ENCODE measurements at places on chromosomes 1 and 21.
A peak's percentile ranks its signal among the peaks of the same experiment; 100 is the strongest.

GRCh38 chr1:53342735-53343470 is 15.0 kb upstream of the LRP8 start:
- DNase-seq: no peak

DNA sequence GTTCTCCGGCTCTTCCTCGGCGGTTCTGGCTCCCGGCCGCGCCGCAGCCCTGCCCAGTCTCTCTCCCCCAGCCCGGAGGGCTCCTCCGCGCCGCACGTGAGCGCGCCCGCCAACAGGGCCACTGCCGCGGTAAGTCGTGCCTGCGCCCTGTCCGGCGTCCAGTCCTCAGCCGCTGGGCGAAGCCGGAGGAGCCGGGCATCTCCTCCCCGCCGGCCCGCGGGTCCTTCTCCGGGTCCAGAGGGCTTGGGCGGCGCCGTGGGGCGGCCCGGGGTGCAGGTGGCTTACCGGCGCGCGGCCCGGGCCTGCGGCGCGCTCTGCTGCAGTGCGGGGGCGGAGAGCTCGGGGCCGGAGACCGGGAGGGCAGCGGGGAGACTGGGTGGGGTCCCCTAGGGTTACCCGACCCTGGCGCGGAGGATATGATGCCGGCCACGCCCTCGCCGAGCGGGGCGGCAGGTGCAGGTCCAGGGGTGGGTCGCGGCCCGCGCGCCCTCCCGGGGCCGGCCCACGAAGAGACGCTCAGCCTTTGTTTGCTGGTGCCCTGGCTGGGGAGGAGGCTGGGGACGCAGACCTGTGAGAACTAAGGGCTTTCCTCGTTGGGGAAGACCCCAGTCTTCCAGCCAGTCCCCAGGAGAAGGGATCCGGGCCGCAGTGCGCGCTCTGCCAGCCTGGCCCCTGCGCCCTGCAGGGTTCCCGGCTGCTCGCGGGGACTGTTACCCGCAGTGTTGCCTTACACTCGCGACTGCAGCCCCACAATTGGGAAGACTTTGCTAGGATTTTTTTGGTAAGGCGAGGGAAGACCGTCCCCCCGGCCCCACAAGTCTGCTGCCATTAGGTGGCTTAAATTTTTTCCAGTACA is at the start of gene DOP1B:
Gene DOP1B, plus strand, starts transcription at position 10 of the 856 bp plus-strand sequence. CDS start 7,910 bp downstream, outside the sequence.
- no peak for DNase-seq

GRCh38 chr1:208165659-208166058 is 78.5 kb downstream of the PLXNA2 start:
- no peak for DNase-seq

DNA sequence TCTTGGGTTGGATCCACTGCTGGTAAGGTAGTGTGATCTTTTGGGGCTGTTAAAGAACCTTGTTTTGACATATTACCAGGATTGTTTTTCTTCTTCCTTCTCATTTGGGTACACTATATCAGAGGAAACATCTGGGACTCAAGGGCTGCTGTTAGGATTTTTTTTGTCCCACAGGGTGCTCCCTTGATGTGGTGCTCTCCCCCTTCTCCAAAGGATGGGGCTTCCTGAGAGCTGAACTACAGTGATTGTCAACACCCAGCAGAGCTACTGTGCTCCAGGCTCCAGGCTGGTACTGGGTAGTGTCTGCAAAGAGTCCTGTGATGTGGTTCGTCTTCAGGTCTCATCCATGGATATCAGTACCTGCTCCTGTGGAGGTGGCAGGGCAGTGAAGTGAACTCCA is 20.6 kb downstream of the IFI16 start:
- DNase-seq: no peak

- no peak for DNase-seq
Measured at GRCh38 chr1:219871427-219872057, 56.8 kb downstream of the SLC30A10 start.

GRCh38 chr1:205484985-205485967 is 19.2 kb upstream of the CDK18 start:
- peak; percentile 20 for DNase-seq

- DNase-seq: no peak
Measured at GRCh38 chr1:169487561-169487960, 1.8 kb upstream of the SLC19A2 start.

GRCh38 chr1:31812158-31812829 is 3.5 kb downstream of the SPOCD1 start:
- no peak for DNase-seq

- no peak for DNase-seq
Measured at GRCh38 chr1:39091845-39092645, 65.9 kb downstream of the NDUFS5 start.

- no peak for DNase-seq
Measured at GRCh38 chr1:211653293-211653692, 22.1 kb downstream of the NEK2 start.

GRCh38 chr1:152343006-152343405 is 16.8 kb downstream of the FLG2 start:
- DNase-seq: no peak

DNA sequence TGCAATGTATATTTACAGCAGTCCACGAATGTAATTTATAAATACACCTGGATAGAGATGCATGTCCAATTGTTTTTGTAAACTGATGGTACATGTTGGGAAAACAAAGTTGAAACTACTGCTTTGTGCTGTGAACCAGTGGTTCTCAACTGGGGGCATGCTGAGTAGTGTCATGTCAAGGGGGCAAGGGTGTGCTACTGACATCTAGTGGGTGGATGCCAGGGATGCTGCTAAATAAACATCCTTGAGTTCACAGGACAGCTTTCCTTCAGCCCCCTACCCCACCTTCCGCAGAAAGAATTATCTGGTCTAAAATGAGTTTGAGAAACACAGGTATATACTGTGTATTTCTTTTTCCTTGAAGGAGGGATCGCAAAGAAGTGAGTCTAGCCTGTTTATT is 95.9 kb downstream of the RASAL2 start:
- DNase-seq: no peak

- no peak for DNase-seq
Measured at GRCh38 chr1:233704170-233704897, 90.4 kb downstream of the KCNK1 start.

- DNase-seq: no peak
Measured at GRCh38 chr1:23909412-23909811, 3.8 kb downstream of the CNR2 start.

GRCh38 chr21:18384771-18385170 is 18.8 kb downstream of the TMPRSS15 start:
- DNase-seq: no peak

DNA sequence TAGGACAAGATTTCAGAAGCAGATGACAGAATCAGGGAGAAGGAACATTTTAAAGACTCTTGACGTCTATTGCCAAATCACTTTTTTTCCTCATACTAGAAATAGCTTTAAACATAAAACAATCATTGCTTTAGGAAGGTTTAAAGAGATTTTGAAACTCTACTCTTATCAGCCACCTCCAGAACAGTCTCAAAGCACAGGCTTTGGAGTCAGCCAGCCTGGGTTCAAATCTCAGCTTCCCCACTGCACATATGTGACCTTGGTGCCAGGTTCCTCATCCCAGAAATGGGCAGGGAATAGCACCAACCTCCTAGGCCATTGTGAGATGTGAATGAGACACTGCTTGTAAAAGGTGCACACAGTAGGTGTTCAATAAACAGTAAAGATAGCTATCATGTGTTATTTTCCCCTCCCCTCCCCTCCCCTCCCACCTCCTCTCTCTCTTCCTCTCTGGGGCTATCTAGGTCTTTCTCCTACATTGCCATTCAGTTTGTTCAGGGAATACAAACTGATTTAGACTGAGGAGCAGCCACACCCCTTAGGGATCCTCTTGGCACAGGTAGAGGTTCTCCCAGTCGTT is 20.6 kb downstream of the SPOCD1 start:
- no peak for DNase-seq

- no peak for DNase-seq
Measured at GRCh38 chr21:36901575-36901974, 64.9 kb downstream of the HLCS start.

DNA sequence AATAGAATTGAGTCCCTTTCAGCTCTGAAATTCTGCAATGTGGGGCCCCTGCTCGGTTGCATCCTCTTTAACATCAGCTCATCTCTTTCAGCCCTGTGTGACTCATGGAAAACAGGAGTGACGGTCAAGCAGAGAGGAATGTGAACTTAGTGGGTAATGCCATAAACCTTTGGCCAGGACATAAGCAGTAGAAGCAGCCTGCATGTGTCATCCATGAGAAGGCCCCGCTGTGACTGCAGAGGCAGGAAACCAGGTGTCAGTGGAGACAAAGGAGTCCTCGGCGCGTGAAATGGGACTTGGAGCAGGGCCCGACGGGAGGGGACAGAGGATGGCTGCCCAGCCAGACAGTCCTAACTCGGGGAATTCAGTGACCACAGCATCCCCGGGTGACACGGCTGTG is 21.1 kb upstream of the EPHB2 start:
- no peak for DNase-seq

GRCh38 chr1:93143136-93143535 is 37.1 kb downstream of the TMED5 start:
- DNase-seq: no peak

GRCh38 chr21:45073301-45074047 is 906 bp upstream of the ADARB1 start:
- DNase-seq: no peak

- no peak for DNase-seq
Measured at GRCh38 chr1:203693721-203694120, 67.1 kb downstream of the ATP2B4 start.

GRCh38 chr1:182260516-182260915 is 131.1 kb downstream of the GLUL start:
- no peak for DNase-seq

DNA sequence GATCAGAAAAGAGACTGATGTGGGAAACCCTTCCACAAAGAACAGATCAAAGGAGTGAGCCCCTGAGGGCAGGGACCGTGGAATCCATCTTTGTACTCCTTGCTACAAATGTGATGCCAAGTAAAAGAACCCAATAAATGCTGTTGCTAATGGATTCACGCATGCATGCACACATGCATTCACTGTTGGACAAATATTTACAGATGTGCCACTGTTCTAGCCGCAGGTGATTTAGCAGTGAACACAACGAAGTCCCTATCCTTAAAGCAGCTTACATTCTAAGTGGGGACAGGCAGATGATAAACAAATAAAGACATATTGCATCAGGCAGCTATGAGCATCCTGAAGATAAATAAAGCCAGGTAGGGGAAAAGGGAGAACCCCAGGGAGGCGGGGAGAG is 67.8 kb downstream of the ITPKB start:
- no peak for DNase-seq

DNA sequence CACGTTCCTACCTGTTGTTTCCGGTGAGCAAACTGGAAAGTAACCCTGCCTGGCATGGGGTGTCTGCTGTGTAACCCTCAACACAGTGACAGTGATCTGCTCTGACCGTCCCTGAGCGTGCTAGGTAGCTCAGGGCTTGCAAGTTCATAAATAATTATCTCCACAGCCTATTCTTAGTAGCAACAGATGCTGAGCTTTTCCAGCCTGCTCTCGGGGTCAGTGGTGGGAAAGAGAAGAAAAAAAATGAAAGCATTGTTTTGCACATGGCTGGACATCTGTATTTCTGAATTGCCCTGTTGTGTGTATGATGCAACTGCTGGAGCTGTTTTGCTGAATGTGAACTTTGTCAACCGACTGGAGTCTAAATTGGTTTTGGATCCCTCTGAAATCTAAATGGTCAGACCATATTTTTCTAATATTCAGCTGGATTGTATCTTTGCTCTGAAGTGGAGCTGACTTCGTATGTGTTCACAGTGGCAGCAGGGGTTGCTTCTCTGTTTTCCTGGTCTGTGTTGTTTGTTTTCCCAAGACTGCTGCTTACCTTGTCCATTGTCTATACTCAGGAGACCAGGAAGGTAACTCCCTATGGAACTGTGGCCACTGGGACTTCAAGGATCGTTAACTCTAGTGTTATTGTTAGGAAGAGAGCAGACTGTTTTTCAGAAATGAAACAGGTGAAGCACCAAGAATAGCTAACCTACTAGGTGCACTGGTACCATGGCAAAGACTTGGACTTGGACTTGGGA is 27.0 kb downstream of the TGFB2 start:
- no peak for DNase-seq

GRCh38 chr1:230068621-230068873 is 1.5 kb downstream of the GALNT2 start:
- DNase-seq: no peak

GRCh38 chr21:43206231-43207042 is 37.6 kb downstream of the CRYAA start:
- no peak for DNase-seq

- DNase-seq: no peak
Measured at GRCh38 chr1:223504741-223505140, 111.5 kb downstream of the CCDC185 start.

- no peak for DNase-seq
Measured at GRCh38 chr1:10328180-10328963, 70.5 kb upstream of the PGD start.

GRCh38 chr1:1826356-1827088 is 48.3 kb upstream of the NADK start:
- no peak for DNase-seq

GRCh38 chr1:219712506-219712905 is 99.6 kb upstream of the ZC3H11B start:
- no peak for DNase-seq

- DNase-seq: no peak
Measured at GRCh38 chr1:180962178-180962577, 49.5 kb downstream of the KIAA1614 start.

DNA sequence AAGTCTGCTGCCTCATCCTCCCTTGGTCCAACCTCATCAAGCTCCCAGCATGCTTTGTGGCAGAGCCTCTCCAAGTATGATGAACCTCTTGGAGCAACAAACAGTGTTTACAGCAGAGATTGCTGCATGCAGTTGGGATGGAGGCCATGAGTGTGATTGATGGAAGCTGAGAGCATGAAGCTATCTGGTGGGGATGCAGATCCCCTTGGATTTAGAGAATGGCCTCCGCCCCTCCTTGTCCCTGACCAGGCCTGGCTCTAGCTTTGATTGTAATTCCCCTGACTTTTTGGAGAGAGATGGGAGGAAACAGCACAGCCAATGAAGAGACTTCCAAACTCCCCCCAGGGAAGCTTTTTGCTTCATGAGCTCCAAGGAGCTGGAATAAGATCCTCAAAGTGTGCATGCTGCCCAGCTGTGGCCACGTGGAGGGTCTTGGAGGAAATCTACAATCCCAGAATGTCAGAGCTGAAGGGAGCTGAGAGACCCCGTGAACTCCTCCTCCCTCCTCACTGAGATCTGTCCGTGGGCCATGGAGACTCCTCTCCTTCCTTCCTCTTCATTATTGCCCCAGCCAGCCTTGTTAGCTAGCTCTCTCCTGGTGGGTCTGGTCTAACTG is 165.3 kb upstream of the USP24 start:
- DNase-seq: no peak

- DNase-seq: no peak
Measured at GRCh38 chr1:161009602-161010211, 11.2 kb downstream of the F11R start.

DNA sequence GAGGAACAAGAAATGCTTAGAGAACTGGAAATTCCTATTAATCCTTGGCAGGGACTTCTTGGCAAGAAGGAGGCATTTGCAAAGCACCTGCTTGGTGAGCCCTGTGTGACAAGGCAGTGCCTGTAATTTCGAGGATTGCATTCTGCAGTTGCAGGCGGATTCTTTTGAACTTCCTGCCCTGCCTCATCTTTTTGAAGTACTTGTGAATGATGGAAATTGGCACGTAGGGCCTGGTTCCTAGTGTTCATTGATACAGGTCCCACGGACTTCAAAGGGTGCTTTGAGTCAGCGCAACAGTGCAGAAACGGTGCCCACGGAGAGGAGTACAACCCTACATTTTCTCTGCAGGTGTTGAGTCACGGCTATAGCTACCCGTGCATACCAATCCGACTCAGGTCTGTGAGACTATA is 6.4 kb downstream of the HUNK start:
- no peak for DNase-seq
